ENCODE measurements at places on chromosomes 16 and 17. TPM values are rescaled to one million over a fixed set of nuclear protein-coding genes. Genes with fewer than 3 reads are reported as not detected.

Gene KRTAP16-1
- total RNA-seq, result not detected

Gene TPSG1
- total RNA-seq, result not detected

Gene PRSS21
- total RNA-seq, result 6.5 TPM

Gene TP53TG3B
- total RNA-seq, result not detected

Gene ARL16
- total RNA-seq, result 31.1 TPM

Gene FOXC2
- total RNA-seq, result not detected

Gene CCL5
- 112 TPM for total RNA-seq

Gene TRPV2
- 138 TPM for total RNA-seq

Gene CUEDC1
- total RNA-seq, result 0.29 TPM

Gene C17orf50
- total RNA-seq, result not detected

Gene ACSM3
- 0.78 TPM for total RNA-seq

Gene MYO1D
- 5.5 TPM for total RNA-seq

Gene KRT16
- total RNA-seq, result not detected

Gene CCL13
- not detected for total RNA-seq

Measured in T-helper 1 cell treated with Interleukin-12 subunit alpha and Interleukin-12 subunit beta and Interleukin-4 antibody, amounts not matched to agents 30 ng/mL and 1 ng/mL, for 36 hours (primary cell).